Stimulated activated CD8-positive, alpha-beta memory T cell treated with anti-CD3 and anti-CD28 coated beads, Interleukin-2, amount 100 ng/mL, for 1 hour (primary cell): ENCODE measurements at places on chromosomes 6 and 20.
A peak's percentile ranks its signal among the peaks of the same experiment; 100 is the strongest.

GRCh38 chr6:47769982-47770381 lies 11.8 kb upstream of the OPN5 start:
- no peak for DNase-seq

DNA sequence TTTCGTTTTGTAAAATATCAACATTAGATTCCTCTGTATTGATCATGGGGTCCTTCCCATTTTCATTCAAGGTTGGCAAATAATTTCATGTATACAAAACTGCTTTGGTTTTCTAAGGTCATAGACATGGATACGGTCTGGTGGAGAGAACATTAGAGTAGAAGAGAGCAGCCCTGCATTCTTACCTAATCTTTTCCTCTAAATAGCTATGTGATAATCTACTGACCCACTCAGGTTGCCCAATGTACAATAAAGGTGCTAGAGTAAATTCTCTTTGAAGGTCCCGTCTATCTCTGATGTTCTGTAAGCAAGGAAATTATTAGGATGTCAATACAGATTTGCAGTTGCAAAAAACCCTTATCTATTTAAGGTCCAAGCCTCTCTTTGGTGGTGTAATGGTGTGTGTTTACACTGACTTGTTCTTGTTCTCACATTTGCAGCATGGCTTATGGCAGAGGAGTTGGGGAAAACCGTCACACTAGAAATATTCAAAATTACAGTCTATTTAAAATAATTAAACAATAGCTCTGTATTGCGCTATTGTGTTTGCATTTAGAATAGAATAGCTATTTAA lies 31.2 kb upstream of the NOX3 start:
- no peak for DNase-seq

- DNase-seq = no peak
Measured at GRCh38 chr6:119137194-119138072, 59.0 kb upstream of the FAM184A start.

DNA sequence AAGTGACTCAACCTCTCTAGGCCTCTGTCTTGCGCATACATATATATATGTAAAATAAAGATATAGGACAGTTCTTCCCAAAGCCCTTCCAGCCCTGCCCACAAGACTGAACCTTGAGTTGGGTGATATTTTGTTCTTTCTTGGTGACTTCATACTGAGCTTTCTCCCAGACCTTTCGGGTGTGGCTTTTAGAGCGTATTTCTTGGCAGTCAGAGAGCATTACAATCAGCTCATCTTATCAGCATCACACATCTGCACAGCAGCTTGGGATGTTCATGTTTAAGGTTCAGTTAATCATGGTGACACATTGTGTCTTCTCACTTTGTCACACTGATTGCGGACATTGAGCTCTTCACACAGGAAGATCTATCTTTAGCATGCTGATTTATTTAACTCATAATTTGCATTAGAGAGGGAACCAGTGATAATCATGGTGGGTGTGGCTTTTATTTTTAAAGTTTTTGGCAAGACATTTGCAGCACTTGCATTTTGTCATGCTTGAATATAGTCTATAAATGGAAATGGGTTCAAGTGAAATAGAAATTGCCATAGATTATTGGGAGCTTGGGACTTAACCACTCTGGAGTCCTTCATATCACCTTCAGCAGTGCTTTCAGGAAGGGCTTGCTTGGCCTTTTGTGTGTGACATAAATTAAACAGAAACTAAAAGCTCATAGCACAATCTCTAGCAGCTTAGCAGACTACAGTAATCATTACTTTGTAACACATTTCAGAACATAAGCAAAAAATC lies 8.3 kb downstream of the KIF3B start:
- no peak for DNase-seq

- no peak for DNase-seq
Measured at GRCh38 chr6:20943040-20943627, 408.9 kb downstream of the CDKAL1 start.

GRCh38 chr6:41637194-41638001 lies 870 bp upstream of the MDFI start:
- no peak for DNase-seq

- no peak for DNase-seq
Measured at GRCh38 chr6:144314562-144314961, 29.4 kb downstream of the UTRN start.

DNA sequence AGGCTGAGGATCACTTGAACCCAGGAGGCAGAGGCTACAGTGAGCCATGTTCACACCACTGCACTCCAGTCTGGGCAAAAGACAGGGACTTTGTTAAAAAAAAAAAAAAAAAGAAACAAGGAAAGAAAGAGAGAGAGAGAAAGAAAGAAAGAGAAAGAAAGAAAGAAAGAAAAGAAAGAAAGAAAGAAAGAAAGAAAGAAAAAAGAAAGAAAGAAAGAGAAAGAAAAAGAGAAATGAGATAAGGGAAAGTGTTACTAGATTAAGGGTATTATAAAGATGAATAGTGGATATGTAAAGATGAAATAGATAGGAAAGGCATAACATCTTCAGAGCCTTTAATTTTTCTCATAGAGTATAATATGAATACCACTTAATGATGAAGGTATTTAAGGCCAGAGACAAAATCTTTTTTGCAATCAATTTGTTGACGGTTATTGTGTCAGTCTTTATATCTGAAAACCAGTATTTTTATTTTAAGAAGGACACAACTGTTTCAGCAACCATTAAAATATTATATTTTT lies 26.6 kb downstream of the ABT1 start:
- no peak for DNase-seq

DNA sequence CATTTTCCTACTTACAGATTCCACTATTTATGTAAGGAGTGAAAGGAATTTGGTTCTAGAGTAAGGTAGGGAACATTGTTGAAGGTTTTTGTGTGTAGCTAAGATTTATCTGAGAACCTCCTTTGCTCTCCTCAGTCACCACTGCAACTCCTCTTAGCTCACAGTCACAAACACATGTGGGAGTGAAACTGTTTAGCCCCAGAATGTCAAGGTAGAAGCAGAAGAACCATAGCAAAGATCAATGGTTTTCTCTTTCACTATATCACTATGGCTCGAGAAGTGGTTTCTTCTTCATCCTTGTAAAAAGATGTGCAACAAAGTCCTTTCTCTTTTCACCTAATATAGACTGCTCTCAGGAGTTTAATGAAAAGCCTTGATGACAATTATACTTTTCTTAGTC lies 6.5 kb upstream of the DEFB112 start:
- no peak for DNase-seq

GRCh38 chr20:46324960-46325703 lies 16.8 kb upstream of the CDH22 start:
- no peak for DNase-seq

GRCh38 chr6:5536644-5537043 lies 275.3 kb downstream of the FARS2 start:
- DNase-seq = no peak

DNA sequence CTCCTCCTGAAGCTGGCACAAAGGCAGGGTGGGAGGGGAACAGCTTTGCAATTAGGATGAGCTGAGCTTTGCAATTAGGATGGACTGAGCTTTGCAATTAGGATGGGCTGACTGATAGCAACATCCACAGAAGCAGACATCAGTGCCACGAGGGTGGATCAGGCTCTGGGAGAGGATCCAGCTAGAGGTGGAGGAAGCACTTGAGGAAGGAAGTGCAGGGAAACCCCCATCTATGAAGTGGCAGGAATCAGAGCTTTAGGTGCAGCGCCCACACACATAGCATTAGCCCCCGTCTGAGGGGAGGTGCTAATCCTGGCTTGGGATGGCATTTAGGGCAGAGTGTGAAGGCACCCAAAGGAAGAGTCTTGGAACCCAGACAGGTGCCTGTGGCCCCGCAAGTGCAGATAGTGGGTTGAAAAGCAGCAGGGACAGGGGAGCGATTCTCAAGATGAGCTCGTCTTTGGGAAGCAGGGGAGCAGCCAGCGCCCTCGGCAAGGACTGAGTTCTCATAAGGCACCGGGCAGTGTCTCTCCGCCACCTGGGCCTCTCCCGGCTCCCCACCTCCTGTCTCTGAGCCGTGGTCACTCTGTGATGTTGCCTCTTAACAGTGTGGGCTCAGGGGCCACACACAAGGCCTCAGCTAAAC lies 12.0 kb upstream of the THBS2 start:
- DNase-seq = no peak

- DNase-seq = no peak
Measured at GRCh38 chr20:9161311-9161710, 92.4 kb downstream of the PLCB4 start.

DNA sequence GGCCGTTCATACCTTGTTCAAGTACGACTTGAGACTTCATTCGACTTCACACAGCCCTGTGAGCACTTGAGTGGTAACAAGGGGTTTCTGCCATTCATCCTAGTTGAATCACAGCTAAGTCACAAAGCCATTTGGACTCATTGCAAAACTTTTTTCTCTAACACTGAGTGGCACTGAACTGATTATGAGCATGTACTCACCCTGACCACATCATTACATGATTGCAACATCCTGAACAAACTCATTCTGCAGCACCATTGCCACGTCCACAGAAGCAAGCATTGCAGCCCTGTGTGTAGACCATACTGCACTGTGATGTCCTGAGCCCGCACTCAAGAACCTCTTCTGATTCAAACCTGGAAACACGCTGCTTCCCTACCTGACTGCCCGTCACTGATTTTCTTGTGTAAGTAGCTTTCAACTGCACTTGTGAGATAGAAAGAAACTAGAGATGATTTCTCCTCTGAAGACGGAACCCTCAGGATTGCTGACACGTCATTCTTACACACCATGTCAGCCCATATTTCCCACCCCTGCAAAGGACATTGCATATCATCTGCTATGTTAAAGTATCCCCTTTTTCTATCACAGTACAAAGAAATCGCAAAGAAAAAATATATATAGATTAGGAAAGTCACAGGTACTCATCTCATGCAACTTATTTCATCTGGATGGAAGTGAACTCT lies 81.6 kb downstream of the C6orf118 start:
- DNase-seq = no peak

DNA sequence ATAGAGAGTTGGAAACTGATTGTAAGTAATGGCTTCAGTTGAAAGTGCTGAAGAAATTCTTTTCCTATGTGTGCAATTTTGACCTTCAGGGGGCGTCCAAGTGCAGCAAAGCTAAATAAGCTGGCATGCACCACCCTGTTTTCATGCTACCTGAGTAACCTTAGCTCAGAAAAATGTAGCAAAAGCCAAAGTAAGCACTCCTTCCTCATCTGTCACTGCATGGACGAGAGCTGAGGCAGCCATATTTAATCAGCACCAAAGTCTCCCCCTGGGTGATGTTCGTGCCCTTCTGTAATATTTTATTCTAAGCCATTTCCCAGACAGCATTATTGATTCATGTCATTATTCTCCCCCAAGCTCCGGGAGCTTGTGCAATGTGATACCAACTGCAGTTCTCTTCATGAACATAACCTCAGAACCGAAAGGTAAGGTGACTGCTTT lies 123.1 kb downstream of the RPS12 start:
- DNase-seq = no peak

DNA sequence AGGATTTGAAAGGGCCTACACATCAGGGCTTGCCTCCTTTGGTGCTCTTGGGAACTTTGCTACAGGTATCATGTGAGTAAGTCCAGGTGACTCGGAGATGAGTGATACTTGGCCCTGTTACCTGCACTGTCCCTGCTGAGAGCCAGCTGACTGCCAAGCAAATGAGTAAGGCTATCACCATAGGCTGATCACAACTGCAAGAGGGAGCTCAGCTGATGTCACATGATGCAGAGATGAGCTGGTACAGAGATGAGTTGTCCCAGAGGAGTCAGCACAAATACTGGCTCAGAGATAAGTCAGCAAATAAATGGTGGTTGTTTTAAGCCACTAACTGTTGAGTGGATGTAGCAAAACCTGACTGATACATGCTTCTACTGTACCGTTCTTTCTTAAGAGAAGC lies 41.4 kb downstream of the LAMP5 start:
- no peak for DNase-seq

DNA sequence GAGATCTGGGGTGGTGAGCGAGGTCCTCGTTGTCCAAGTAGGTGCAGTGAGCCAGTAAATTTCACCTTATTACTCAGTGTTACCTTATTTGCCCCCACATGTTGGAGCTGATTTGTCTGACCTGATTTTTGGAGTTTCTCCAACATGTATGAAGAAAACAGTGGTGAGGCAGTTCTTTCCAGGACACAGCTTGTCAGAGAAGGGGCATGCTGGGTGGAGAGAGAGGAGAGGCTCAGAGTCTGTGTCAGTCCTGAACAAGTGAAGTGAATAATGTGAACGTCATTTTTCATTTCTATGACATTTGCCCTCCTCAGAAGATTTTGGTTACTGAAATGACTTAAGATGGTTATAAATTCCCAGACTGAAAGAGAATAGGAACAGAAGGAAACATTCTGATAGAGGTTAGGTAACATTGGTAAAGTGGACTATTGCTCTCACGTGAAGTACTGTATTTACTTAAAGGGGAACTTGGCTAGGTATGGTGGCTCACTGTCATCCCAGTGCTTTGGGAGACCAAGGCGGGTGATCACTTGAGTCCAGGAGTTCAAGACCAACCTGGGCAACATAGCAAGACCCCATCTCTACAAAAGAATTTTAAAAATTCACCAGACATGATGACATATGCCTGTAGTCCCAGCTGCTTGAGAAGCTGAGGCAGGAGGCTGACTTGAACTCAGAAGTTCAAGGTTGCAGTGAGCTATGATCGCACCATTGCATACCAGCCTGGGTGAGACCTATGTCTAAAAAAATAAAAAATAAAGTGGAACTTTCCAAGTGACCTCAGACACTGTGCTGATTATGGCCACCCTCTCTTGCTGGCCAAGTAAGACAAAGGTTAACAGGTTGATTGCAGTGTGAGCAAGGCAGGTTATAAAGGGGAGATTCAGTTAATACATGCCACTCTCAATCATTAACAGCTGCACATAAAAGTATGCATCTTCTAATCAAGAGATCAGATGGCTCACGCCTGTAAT lies 184.3 kb downstream of the EDN1 start:
- DNase-seq = no peak

DNA sequence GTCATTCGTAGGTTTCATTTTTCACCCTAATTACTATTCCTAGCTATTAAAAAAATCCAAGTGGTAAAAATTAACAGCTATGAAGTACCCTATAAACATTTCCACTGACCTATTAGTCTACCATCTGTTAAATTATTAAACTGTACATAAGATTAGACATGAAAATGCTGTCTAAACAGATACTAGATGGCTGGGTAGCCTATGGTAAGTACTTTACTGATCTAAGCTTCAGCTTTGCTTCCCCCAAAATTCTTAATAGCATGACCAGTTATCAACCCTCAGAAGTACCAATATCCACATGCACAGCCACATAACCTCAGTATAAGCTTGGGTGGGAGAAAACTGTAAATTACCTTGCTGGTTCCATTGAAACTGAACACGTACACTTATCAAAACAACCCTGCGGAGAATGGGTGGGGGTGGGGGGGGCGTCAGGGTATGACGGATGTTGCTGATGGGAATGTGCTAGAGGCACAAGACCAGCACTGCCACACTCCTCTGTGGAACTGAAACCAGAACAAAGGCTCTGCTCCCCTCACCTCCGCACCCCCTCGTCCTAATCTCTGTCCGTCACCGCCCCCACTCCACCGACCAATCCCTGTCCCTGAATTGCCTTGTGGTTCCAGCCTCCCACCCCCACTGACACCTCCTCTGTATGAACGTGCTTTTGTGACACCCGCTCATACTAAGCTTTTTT lies 45.3 kb downstream of the B4GALT5 start:
- DNase-seq = peak; percentile 34

GRCh38 chr6:9564021-9564420 lies 850.9 kb downstream of the TFAP2A start:
- no peak for DNase-seq

GRCh38 chr20:51526106-51526470 lies 16.4 kb downstream of the NFATC2 start:
- DNase-seq = no peak
